ENCODE measurements at places on chromosomes 6 and 20.

DNA sequence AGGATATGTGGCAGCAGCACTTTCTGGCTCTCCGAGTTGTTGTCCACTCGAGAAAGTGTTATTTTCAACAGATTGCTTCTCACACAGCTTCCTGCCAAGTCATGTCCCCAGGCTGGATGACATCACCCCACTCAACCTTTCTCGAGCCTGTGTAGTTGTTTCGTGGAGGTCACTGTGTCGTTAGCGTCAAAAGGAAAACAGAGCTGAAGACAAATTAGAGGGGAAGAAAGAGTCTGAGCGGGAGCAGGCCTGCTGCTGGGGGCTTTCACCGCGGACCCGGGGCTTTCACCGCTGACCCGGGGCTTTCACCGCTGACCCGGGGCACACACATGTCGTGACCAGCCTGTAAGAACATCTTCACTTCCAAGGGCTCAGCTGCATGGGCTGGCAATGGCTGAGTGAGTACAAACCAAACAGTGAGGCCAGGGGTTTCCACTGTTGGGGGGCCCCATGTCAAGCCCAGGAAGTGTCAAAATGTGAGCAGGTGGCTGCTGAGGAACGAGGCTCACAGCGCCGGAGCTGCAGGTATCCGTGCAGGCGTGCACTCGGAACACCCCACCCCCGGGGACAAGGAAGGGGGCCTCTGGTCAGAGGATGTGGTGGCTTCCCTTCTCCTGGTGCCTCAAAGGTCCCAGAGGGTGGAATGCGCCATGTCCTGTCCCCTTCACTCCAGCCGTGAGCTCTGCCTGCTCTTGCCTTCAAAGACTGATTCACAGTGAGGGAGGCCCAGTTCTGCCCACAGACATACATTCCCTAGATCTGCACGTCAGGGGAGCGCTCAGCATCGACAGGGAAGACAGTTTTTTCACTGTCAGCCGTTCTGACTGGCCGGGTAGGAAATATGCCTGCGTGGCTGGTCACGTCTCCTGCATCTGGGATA, 365.9 kb downstream of the TAF4 start:
- DNase-seq = no peak

DNA sequence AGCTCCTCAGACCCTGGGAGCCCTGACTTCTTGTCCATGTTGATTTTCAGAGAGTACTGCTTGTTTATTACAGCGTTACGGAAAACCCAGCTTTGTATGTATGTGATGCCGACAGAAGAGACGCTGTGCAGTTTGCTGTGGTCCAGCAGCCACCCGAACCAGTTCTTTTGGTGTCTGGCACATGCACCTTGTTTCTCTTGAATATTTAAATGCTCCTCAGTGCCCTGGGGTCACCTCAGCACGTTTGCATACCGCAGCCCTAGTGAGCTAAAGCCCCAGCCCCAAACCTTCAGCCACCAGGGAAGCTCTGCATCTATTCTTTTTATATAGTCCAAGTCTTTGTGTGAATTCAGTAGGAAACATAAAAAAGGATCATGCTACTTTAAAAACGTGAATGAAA, 39.9 kb downstream of the AFDN start:
- DNase-seq = no peak

- DNase-seq = no peak
Observed at GRCh38 chr20:14127514-14128223, 132.4 kb downstream of the MACROD2 start.

DNA sequence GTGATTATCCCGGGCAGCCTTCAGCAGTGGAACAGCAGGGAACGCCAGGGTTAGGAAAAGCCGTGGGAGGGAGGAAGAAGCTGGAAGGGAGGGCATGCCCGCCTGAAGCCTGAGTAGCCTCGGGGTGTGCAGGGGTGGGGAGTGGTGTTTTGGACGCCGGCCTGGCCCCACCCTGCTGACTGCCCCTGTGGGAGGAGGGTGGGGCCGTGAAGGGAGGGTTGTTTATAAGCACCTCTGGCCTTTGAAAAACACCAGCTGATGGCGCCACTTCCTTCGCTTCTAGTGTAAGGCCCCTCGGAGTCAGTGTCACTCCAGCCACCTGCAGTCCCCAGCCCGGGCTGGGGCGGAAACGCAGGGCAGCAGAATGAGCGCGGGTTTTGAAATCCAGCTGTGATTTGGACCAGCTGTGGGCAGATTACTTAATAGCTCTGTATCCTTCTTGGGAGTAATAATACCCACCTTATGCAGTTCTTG, 52.8 kb upstream of the BMP6 start:
- peak; percentile 39 for DNase-seq

GRCh38 chr6:10081075-10081474, 333.8 kb downstream of the TFAP2A start:
- no peak for DNase-seq

DNA sequence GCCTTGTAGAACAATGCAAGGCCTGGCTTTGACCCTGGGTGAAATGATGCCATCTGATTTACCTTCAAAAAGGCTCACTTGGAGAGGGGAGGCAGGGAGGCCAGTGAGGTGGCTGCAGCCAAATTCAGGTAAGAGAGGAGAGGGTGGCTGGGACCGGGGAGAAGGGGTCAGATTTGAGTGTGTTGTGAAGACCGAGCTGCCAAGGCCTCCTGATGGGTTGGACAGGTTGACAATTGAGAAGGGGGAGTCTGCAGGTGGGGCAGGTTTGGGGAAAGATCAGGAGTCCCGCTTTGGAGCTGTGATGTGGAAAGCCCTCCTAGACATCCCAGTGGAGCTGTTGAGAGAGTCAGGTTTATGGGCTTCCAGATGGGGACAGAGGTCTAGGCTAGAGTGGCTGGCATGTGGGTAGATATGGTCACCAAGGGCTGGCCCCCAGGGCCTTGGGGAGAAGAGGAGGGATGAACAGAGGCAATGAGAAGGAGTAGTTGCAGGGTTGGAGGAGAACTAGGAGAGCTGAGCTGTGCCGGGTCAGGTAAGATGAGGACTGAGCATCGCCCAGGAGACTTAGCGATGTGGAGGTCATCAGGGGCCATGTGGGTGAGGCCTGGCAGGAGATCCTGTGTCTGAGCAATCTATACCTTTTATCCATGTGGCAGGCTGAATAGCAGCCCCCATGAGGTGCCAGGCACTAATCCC, 70.5 kb upstream of the TOX2 start:
- DNase-seq = no peak

GRCh38 chr6:33431880-33432541, 12.1 kb downstream of the SYNGAP1 start:
- DNase-seq = no peak

GRCh38 chr6:105078386-105078708, 101.5 kb downstream of the POPDC3 start:
- no peak for DNase-seq

DNA sequence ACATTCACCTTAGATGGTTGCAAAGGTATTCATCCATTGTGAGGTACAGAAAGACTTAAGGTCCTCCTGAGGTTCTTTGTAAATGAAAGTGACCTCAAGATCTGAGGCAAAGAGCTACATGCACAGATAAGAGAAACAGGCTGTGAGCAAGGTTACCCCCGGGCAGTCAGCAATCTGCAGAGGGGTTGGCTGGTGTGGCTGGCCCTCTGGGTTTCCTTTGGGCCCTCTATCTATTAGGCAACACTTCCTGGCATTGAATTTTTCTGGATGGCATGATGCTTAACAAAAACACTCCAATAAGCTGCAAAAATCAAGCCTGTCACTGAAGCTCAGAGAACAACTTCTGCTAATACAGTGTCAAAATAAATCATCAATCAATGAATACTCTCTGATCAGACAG, 48.9 kb upstream of the RALGAPA2 start:
- no peak for DNase-seq

DNA sequence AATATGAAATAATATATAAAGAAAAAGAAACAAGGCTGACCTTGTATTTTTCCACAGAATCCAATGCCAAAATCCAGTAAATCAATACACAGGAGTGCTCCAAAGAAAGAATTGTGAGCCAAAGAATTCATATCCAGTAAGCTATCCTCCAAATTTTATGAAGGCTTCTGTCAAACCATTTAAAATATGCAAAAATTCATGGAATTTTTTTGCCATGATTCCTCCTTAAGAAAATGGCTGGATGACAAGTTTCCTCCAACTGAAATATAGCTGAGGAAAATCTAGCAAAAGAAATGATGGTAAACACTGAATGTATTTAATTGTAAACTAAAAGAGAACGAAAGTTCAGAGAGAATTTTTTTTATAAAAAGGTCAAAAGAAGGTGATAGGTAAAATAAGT, 290.3 kb downstream of the UBE3D start:
- no peak for DNase-seq

DNA sequence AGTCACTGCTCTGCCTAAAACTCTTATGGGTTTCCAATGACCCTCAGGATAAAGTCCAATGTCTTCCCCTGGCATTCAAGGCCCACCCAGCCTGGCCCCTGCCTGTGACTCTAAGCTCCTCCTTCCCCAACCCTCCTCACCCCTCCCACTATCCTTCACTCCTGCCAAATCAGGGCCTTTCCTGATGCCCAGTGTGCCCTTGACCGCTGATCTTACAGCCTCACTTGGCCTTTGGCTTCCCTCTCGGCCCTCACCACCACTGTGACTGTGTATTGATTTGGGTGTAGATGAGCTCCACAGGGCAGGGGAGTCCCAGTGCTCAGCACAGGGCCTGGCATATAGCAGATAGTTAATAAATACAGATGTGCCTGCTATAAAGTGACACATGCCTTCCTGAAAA, 115.7 kb downstream of the TOX2 start:
- no peak for DNase-seq

DNA sequence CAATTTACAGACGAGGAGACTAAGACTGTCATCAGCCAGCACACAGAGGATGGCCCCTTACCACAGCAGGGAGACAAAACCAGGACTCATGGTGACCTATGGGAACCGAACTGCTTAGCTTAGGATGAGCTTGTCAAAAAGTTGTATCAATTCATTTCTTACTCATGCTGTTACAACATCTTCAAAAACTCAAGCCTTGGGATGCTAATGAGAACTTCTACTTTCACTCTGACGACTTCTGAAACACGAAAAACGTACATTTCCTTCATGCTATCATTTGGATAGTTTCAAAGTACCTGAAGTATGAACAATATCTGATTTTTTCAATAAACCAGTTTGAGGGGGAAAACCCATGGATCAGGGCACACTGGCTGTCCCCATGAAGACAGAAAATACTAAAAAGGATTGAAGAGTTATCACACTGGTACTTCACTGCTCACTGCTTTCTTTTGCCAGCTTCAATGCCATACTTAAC, 31.9 kb downstream of the HIVEP2 start:
- DNase-seq = no peak

- DNase-seq = no peak
Observed at GRCh38 chr6:108187519-108187918, 21.7 kb downstream of the NR2E1 start.

DNA sequence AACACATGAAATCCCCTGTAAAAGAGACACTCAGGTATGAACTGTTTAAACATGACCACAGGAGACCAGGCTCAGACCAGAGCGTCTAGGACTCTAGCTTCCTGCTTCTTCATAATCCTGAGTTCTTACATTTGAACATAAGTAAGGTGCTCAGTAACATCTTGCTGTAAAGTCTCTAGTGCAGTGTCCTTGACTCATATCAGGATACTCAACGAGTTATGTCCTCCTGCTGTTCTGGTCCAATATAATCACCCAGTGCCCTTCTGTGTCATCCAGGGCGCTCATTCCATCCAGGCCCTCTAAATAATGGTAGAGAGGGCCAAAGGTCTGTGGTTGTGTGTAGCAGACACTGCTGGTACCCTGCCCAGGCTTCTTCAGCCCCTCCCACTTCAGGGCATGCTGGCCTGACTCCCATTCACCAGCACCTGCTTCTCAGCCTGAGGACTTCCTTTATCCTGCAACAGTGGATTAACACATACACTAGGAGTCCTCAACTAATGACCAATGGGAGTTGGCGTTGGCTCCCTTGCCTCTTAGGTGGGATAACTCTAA, 66.8 kb upstream of the MOCS1 start:
- no peak for DNase-seq

DNA sequence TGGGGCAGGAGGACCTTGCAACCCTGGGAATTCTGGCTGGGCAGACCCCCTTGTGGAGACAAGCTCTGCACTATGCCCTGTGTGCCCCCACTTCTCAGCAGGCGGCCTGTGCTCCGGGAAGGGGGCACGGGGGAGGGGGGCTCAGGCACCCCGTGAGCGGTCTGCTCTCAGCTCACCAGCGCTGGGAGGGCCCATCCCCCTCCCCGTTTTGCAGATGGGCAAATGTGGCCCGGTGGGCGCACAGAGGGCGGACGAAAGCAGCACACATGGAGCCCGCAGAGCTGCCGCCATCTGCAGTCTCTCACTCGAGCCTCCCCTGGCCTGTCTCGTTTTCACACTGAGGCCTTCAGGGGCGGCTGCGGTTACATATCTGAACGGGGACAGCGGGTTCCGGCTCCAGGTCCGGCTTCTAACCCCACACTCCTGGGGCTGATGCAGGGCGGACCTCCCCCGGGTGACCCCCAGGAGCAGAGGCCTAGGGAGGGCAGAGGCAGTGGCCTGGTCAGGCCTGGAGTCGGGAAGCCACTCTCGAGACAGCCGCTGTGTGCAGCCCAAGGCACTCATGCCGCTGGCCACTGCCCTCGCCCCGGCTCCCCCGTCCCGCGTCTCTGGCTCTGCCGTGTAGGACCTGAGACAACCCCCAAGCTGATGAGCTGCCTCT, 13.9 kb downstream of the CHRNA4 start:
- no peak for DNase-seq

All from spinal cord (tissue), 10 donors.